ENCODE measurements at places on chromosomes 7 and 10.

GRCh38 chr10:117130346-117130745, 7.7 kb downstream of the VAX1 start:
- no peak for DNase-seq

DNA sequence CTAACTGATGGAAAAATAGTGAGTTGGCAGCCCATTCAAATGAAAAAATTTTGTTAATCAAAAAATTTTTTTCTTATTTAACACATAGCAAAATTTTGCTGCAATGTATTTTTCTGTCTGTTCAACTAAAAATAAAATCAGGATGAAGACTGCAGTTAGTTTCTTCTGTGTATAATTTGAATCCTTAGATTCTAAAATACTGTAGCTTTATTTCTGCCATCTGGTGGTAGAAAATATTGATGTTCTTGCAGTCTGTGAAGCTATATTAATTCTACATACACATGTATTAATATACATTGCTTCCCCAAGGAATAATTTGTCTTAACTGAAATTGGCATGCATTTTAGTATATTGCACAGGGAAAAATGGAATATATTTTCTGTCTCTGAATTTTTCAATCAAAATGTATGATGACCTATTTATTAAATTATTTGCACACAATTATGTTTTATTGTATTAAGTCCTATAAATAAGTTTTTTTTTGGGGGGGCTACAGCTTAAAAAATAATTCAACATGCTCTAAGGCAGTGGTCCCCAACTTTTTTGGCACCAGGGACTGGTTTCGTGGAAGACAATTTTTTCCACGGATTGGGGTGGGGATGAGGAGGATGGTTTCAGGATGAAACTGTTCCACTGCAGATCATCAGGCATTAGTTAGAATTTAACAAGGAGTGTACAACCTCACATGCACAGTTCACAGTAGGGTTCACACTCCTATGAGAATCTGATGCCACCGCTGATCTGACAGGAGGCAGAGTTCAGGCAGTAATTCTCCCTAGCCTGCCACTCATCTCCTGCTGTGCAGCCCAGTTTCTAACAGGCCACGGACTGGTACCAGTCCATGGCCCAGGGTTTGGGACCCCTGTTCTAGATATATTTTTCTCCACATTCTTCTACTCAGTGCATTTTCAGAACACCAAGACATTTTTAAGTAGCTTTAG, 119.4 kb downstream of the GNAT3 start:
- DNase-seq = no peak

DNA sequence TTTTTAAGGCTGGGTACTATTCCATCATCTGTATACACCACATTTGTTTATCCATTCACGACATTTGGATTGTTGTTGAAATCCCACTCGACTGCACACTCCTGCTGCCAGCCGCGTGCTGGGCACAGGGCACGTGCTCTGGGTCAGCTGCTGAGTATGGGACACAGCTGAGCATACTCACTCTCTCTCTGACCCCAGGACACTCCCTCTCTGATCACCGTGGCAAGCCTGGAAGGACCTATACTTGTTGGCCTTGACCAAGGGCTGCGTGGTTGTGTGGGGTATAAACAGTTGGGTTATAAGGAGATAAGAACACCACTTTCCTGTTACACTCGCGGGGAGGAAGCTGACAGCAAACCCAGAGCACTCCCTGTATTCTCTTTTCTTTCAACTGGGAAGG, 153.0 kb upstream of the RHEB start:
- no peak for DNase-seq

DNA sequence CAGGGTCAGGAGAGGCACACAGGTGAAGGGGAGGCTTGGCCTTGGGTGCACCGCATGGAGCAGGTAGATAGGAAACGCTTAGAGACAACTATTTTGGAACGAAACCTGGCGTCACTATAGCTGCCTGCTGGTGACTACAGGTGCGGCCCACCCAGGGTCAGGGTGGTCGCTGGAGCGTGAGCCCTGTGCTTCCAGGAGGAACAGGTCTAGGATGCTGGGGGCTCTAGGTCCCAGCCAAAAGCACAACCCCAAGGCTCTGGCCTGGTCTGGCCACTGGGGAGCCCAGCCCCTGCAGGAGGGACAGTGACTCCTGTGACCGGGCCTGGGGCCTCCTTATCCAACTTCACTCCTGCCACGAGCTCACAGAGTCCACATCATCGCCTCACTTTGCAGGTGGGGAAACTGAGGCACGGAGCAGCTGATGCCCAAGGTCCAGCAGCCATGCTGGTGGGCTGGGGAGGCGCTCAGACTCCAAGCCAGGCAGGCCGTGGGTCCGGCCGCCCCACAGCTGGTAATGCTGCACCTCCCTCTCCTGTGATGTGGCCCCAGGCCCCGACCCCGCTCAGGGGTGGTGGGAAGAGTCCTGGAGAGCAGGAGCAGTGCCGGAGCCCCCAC, 9.0 kb downstream of the LFNG start:
- DNase-seq = no peak

DNA sequence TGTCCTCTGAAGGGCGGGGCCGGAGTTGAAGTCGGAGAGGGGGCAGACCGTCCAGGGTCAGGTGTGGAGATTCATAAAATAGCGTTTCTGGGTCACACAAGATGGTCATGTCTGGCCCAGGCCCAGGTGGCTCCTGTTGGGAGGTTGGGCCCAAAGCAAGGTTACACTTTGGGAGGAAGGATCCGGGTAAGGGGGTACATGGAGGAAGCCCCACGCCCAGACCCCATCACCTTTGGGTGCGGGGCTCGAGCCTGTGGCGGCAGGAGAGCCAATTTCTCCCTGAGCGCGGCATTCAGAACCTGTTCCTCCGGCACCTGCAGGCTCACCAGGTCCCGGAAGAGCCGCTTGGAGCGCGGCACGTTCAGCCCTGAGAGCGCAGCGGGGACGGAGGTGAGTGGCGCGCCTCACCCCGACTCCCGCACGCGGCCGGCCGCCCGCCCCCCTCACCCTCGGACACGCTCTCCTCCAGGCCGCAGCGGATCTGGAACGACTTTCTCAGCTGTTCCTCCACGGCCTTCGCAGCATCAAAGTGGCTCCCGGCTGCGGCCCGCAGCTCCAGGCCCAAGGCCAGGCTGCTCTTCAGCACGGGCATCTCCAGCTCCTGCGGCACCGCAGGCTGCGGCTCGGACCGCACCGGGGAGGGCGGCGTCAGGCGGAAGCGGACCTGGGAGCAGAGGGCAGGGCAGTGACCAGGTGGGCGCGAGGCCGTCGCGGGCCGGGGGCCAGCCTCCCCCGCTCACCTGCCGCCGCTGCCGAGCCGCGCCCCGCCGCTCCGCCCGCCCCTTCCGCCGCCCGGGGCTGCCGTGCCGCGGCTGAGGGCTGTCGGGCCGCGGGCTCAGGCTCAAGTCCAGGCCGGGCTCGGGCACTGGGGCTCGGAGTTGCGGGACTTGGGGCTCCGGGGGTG, 644 bp downstream of the PPP1R35 start:
- no peak for DNase-seq

DNA sequence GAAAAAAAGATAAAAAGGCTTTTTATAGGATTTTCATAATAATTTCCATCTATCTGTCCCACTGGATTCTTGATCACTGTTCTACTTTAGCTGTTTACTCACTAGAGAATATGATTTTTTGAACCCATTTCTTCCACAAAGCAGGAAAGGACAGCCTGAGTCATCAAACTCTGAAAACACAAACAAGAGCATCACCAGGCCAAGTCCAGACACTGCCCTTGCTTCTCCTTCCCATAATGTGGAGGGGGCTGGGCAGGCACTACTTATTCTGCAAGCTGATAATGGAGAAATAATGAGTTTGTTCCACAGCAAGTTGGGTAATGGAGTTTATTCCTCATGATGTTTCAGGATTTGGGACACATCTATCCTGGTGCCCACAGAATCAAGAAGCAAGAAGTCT, 13.0 kb upstream of the KCNIP2 start:
- no peak for DNase-seq

GRCh38 chr7:123666492-123666891, 10.8 kb downstream of the LMOD2 start:
- no peak for DNase-seq

DNA sequence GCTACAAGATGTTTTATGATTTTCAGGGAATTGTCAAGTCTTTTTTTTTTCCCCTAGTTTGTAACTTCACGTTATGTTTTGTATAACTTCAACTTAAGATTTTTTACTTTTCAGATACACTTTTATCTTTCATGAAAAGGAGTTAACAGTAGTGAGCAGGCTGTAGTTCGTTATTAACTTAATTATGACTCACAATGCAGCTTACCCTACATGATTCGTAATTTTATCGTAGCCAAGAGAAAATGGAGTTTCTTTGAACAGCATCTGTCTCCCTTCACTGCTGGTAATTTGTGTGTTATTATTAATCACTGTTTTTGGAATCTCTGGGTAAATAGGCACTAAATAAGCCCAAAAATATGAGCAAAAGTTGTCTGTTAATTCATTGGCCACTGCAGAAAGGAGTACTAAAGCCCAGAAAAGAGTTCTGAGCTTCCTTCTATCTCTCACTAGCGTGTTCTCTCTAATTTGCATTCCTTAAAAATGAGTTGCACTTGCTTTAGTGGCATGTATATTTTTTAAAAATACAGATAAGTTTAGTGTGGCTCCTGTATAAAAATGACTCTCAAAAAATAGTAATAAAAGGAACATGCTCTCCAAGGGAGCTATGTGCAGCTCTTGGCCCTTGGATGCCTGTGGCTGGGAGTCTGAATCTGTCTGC, 36.1 kb downstream of the RALA start:
- no peak for DNase-seq

DNA sequence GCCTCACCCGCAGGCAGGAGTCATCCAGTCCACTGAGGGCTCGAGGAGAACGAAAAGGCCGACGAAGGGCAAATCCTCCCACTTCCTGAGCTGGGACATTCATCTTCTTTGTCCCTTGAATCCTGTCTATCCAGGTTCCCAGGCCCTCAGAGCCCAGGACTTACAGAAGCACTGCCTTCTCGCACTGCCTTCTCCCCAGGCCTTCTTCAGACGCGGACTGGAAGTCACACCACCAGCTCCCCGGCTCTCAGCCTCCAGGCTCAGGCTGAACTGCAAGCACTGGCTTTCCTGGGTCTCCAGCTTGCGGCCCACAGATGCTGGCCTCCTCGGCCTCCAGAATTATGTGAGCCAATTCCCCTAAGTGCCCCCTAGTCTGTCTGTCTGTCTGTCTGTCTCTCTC, 6.4 kb upstream of the MMP21 start:
- DNase-seq = no peak

- DNase-seq = no peak
These were observed 179.5 kb upstream of the HGF start for GRCh38 chr7:81949306-81949705.

DNA sequence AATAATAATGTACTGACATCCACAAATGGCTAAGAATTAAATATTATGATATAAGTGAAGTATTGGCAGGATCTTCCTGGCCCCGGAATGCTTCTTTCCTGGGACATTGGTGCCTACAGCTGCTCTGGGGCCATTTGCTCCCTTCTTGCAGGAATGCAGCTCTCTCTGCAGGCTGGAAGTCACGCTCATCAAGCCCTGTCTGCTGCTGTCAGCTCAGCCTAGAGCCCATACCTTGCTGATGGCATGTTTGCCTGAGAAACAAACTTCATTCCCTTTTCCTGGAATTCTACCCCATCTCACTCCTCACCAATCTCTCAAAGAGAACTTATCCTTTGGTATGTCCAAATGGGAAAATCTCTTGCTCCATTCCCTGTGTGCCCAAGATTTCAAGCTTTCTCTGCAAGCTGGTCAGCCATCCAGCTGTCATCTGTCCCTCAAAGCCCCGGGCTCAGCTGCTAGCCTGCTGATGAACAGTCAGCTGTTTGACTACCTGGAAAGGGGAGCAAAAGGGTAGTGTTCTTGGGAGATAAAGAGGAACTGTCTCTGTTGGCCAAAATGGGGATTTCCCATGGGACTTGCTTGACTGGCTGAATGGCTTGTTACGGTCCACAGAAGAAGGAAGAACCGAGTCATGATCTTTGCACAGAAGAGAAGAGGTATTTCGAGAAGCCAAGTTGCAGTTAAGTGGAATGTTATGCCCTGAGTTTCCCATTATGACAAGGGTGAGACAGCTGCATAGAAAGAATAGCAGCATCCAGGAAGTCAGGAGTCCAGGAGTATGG, 12.0 kb upstream of the RASSF4 start:
- DNase-seq = no peak

DNA sequence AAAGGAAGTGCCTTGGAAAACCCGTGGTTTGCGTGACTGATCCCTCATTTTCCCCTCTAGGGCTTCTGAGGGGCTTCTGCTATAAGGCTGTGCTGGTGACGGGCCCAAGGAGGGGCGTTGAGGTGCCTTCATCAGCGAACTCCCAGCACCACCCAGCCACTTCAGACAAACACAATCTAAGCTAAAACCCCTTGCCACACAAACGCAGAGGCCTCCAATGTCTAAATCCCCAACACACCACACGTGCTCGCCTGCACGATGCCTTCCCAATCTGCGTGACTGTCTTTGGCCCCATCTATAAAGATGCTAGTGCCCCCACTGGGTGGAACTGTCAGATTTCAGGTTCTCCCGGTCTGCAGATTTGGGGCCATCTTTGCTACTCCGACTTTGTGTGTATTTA, 4.1 kb upstream of the GAD2 start:
- DNase-seq = no peak

- DNase-seq = no peak
These were observed 21.4 kb downstream of the DPCD start for GRCh38 chr10:101609481-101609880.
